ENCODE measurements at places on chromosomes 4 and X. TPM values are rescaled to one million over a fixed set of nuclear protein-coding genes. Genes with fewer than 3 reads are reported as not detected.

Gene NBDY
- 67.2 TPM for total RNA-seq

GRCh38 chrX:97682991-97683840 lies 799.5 kb downstream of the RPA4 start:
- DNase-seq, result no peak

GRCh38 chr4:722851-723360 lies 17.3 kb downstream of the PCGF3 start:
- no peak for DNase-seq

DNA sequence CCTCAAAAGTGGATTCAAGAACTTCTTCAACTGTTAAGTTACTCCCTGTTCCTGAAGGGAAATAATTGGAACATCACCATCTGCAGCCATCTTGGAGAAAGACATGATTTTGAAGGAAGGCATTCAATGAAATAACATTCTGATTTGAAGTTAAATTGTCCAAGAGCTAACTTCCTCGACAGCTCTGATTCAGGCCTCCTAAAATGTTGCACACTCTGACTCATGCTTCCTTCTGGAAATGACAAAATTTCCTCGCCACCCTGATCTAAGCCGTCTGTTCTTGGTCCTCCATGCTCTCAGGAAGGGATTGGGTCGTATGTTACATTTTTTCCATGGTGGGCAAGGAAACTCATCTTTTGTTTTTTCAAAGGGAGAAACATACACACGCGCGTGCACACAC lies 496.9 kb upstream of the DIPK2B start:
- peak; percentile 4 for DNase-seq

GRCh38 chr4:11566444-11567022 lies 137.8 kb upstream of the HS3ST1 start:
- DNase-seq, result no peak

Measured in NCI-H460 (cell line).